ENCODE measurements at places on chromosomes 3 and 15. TPM values are rescaled to one million over a fixed set of nuclear protein-coding genes. Genes with fewer than 3 reads are reported as not detected.

GRCh38 chr15:33396475-33396874 lies 85.7 kb downstream of the RYR3 start:
- H3K27ac ChIP-seq: no peak overlapping the region
- H3K36me3 ChIP-seq: no peaks in the 10 kb centered on the region
- no peaks in the 10 kb centered on the region for H3K4me1 ChIP-seq
- no peak for DNase-seq
- no peaks in the 10 kb centered on the region for H3K27me3 ChIP-seq

GRCh38 chr15:40468898-40469331 lies 1.9 kb upstream of the CHST14 start:
- H3K36me3 ChIP-seq: peaks cover 30% of the 10 kb centered on the region
- H3K27me3 ChIP-seq: no peaks in the 10 kb centered on the region
- H3K27ac ChIP-seq: no peak overlapping the region

DNA sequence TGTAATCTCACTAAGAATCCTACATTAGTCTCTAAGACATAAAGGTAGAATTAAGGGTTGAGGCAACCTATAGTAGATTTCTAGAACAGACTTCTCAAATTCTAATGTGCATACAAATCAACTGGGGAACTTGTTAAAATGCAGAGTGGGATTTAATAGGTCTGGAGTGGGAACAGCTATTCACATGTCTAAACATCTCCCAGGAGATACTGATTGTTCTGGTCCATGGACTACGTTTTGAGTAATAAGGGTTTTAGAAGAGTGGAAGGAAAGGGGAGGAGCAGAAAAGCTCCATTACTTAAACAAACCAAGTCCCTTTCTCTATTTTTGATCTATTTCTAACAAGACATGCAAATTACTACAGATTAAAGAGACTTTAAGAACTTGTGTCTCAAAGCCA lies 524.8 kb downstream of the TUSC7 start:
- no peak overlapping the region for H3K4me3 ChIP-seq
- H3K36me3 ChIP-seq: no peaks in the 10 kb centered on the region
- no peaks in the 10 kb centered on the region for H3K27me3 ChIP-seq
- H3K27ac ChIP-seq: no peak overlapping the region
- no peak for DNase-seq

DNA sequence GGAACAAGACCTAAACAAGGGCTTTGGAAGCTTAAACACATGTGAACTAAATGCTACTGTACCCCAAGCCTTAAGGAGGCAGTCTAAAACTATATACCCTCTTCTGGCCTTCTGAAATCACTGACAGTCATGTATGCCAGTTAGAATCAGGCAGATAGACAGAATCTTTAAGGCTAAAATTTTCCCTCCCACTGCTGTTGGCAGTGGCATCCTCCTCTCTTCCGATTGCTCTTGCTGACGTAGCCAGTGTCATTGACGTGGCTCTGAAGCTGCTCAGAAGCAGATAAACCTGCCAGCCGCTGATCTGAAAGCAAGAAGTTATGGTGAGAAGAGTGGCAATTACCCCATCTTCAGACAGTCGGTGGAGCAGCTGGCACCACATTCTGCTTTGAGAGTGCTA lies 3.3 kb downstream of the RYR3 start:
- H3K27me3 ChIP-seq: no peaks in the 10 kb centered on the region
- H3K36me3 ChIP-seq: no peaks in the 10 kb centered on the region
- H3K4me3 ChIP-seq: no peak overlapping the region
- H3K4me1 ChIP-seq: no peaks in the 10 kb centered on the region

DNA sequence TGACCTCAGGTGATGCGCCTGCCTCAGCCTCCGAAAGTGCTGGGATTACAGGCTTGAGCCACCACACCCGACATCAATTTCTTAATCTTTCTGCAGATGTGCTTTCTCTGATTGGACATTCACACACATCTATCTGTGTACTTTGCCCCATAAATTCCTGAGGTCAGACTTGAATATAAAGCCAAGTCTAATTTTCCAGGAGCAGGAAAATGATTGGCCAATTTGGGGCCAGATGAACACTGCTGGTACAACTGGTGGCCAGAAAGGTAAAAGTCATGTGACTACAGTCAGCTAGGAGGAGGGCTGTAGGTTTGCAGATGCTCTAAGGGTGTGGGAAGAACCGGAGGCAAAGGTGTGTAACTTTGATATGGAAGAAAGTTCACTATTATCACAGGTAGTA lies 3.2 kb upstream of the RAD51 start:
- H3K27ac ChIP-seq: no peak overlapping the region
- no peaks in the 10 kb centered on the region for H3K36me3 ChIP-seq
- peaks cover 16% of the 10 kb centered on the region for H3K4me1 ChIP-seq
- H3K4me3 ChIP-seq: no peak overlapping the region

INKA1 gene
- 7.3 TPM for total RNA-seq

GRCh38 chr15:49898575-49899283 lies 220.3 kb downstream of the ATP8B4 start:
- no peaks in the 10 kb centered on the region for H3K4me1 ChIP-seq
- no peak overlapping the region for H3K4me3 ChIP-seq
- no peak overlapping the region for H3K27ac ChIP-seq
- H3K27me3 ChIP-seq: no peaks in the 10 kb centered on the region
- DNase-seq: no peak
- no peaks in the 10 kb centered on the region for H3K36me3 ChIP-seq

DNA sequence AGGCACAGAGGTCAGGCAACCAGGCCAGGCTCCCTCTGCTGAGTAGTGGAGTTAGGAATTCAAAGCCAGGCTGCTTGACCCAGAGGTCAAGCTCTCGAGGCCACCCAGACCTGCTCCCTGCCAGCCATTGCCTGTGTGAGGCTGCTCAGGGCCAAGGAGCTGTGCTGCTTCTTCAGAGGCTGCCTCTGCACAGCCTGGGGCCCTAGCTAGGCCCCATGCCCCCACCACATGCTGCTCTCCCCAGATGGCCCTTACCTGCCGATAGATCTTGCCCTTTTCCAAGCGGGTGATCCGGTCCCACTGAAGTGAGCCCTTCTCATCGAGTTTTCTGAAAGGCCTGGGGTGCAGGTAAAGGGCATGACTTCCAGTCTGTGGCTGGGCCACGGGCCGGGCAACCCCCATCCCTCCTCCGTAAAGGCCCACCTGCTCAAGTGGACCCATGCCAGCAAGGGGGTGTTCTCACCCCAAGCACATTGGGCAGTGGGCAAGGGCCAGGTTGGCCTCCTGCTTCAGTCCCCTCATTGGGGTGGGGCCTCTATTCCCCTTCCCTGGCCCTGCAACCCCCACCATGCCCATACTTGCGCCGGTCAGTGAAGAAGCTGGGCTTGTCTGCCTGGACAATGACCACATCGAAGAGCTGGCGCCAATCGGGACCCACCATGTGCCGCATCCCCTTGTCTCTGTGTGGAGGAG lies 6.5 kb downstream of the NT5DC2 start:
- H3K36me3 ChIP-seq: no peaks in the 10 kb centered on the region
- no peaks in the 10 kb centered on the region for H3K27me3 ChIP-seq
- peak; percentile 67 for DNase-seq
- H3K4me1 ChIP-seq: peaks cover 65% of the 10 kb centered on the region
- no peak overlapping the region for H3K4me3 ChIP-seq

DNA sequence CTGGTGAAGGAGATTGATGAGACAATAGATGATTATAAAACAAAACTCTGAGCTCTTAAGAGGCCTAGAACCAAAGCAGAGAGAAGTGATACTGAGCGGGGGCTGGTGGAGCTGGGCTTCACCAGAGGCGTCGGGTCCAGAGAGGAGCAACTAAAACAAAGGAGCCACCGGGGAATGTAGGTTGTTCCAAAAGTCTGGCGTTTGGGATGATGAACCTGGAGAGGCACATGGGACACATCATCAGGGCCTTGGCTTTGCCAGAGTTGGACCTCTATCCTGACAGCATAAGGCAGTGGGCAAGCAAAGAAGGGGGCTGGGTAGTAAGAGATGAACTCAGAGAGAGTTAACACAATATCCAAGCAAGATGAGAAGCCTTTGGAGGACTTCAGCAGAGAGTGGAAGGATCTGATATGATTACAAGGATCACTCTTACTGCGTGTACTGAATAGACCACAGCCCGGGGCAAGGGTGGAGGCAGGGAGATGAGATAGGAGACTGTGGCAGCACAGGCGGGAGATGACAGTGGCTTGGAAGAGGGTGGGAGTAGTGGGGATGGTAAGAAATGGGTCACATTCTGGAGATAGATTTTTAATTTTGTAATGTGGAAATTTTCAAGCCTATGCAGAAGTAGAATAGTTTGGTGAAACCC lies 36.0 kb upstream of the RASA2 start:
- peaks cover 27% of the 10 kb centered on the region for H3K4me1 ChIP-seq
- H3K27ac ChIP-seq: peak overlapping the region; percentile 39
- peaks cover 6% of the 10 kb centered on the region for H3K36me3 ChIP-seq
- DNase-seq: no peak

GRCh38 chr3:23993556-23994243 lies 48.6 kb downstream of the NR1D2 start:
- H3K27ac ChIP-seq: no peak overlapping the region
- no peaks in the 10 kb centered on the region for H3K36me3 ChIP-seq
- H3K4me1 ChIP-seq: no peaks in the 10 kb centered on the region
- no peak for DNase-seq

DNA sequence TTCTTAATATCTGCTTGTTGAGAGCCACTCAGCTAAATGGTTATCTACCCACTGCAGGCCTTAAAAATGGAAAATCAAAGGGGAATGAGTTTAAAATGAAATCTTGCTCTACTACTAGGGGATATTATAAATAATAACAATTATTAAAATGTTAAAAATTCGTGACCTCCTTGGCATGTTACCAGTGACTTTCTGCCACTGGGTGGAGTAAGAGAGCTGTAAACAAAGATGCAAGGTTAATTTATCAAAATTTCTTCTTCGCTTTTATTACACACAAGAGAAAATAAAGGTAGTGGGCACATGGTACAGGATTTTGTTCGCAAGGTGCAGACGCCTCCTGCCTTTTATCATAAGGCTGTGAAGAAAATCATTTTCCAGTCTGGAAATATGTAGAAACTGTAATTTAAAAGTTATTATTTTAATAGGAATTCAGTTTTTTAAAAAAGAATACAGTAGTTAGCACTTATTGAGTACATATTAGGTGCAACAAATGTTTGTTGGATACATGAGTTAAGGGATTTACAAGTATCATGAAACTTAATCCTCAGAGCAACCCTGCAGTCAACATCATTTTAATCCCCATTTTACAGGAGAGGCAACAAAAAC lies 272.6 kb downstream of the SUCLG2 start:
- no peak overlapping the region for H3K4me3 ChIP-seq
- no peaks in the 10 kb centered on the region for H3K27me3 ChIP-seq
- peaks cover 8% of the 10 kb centered on the region for H3K4me1 ChIP-seq
- no peak overlapping the region for H3K27ac ChIP-seq

RBMS3 gene
- 60.2 TPM for total RNA-seq

GABRB3 gene
- 6.6 TPM for total RNA-seq

SIDT1 gene
- 5.5 TPM for total RNA-seq

- peaks cover 3% of the 10 kb centered on the region for H3K4me1 ChIP-seq
- H3K27ac ChIP-seq: no peak overlapping the region
- no peak overlapping the region for H3K4me3 ChIP-seq
- H3K36me3 ChIP-seq: no peaks in the 10 kb centered on the region
- H3K27me3 ChIP-seq: no peaks in the 10 kb centered on the region
These were observed 25.1 kb upstream of the CSTA start for GRCh38 chr3:122299872-122300460.

DNA sequence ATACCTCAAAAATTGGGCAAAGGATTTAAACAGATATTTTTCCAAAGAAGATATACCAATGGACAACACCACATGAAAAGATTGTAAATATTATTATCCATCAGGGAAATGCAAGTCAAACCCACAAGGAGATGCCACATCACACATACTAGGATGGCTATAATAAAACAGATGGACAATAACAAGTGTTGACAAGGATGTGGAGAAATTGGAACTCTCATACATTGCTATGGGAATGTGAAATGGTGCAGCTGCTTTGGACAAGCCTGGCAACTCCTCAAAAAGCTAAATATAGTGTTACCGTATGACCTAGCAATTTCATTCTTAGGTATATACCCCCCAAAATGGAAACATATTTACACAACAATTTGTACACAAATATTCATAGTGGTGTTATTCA lies 59.3 kb downstream of the PPCDC start:
- DNase-seq: no peak
- H3K4me3 ChIP-seq: no peak overlapping the region
- no peaks in the 10 kb centered on the region for H3K27me3 ChIP-seq
- no peaks in the 10 kb centered on the region for H3K4me1 ChIP-seq
- no peak overlapping the region for H3K27ac ChIP-seq
- H3K36me3 ChIP-seq: no peaks in the 10 kb centered on the region

GRCh38 chr3:172666181-172666872 lies 44.5 kb downstream of the NCEH1 start:
- H3K27ac ChIP-seq: no peak overlapping the region
- no peak for DNase-seq
- no peaks in the 10 kb centered on the region for H3K4me1 ChIP-seq
- no peaks in the 10 kb centered on the region for H3K27me3 ChIP-seq
- no peak overlapping the region for H3K4me3 ChIP-seq
- H3K36me3 ChIP-seq: no peaks in the 10 kb centered on the region

HIGD2B gene
- not detected for total RNA-seq

- no peaks in the 10 kb centered on the region for H3K4me1 ChIP-seq
- H3K27me3 ChIP-seq: no peaks in the 10 kb centered on the region
- no peak overlapping the region for H3K4me3 ChIP-seq
- no peak overlapping the region for H3K27ac ChIP-seq
- DNase-seq: peak; percentile 87
- H3K36me3 ChIP-seq: no peaks in the 10 kb centered on the region
These were observed 126.4 kb downstream of the RPLP1 start for GRCh38 chr15:69578787-69579583.

GRCh38 chr3:14151471-14152083 lies 26.7 kb downstream of the TMEM43 start:
- H3K4me3 ChIP-seq: no peak overlapping the region
- DNase-seq: no peak
- H3K36me3 ChIP-seq: peaks cover 7% of the 10 kb centered on the region
- H3K27me3 ChIP-seq: no peaks in the 10 kb centered on the region
- no peaks in the 10 kb centered on the region for H3K4me1 ChIP-seq
- no peak overlapping the region for H3K27ac ChIP-seq

CD96 gene
- 4.9 TPM for total RNA-seq

GRCh38 chr15:62999923-63000561 lies 42.5 kb upstream of the TPM1 start:
- DNase-seq: peak; percentile 52
- H3K4me1 ChIP-seq: no peaks in the 10 kb centered on the region

DNA sequence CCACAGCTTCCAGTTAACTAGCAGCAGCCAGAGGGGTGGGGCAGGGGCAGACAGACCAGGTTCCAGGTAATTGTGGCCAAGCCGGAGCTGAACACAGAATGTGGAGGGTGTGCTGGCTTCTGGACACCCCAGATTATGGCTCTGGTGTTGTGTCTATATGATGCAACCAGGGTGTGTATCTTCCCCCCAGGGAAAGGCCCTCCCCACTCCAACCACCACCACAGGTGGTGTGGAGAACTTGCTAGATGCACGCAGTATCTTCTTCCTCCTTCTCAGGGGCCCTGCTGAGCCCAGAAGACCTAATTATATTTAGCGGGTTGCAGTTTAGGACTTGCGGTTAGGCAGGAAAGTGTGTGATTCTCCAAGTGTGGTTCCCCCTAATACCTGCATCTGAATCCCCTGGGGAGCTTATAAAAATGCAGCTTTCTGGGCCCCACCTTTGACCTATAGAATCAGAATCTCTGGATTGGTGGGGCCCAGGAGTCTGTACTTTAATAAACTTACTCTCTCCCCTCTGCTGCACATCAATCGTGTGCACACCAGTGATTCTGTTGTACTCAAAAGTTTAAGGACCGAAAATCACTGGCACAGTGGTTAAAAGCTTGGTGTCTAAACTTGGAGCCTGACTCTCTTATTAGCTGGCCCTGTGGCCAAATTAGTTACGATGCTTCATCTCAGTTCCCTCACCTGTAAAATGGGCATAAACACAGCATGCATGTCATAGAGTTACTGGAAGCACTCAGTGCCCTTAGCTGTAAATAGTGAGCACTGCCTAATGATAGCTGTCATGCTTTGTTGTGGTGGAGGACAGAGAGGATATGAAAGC lies 379.1 kb upstream of the PROK2 start:
- H3K36me3 ChIP-seq: no peaks in the 10 kb centered on the region
- no peak overlapping the region for H3K4me3 ChIP-seq
- H3K27ac ChIP-seq: no peak overlapping the region
- no peak for DNase-seq
- no peaks in the 10 kb centered on the region for H3K27me3 ChIP-seq

Measured in upper lobe of left lung (tissue), 6 donors.